SHP77 (cell line): ENCODE measurements at places on chromosomes 3 and 15.

DNA sequence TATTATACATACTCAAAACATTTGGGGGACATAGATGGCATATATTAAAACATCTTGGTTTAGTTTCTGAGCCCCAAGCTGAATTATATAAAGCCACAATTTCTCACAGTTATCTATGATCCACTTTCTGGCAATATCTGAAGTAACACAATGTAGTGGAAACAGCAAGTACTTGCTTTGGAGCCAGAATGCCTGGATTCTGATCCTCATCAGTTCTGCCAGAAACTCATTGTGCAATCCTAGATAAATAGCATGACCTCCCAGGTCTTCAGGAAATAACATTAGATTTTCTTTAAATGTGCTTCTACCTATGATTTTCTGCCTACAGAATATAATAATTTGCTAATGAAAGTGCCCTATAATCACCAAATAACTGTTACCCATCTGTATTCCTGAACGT, 544.9 kb downstream of the NAALADL2 start:
- DNase-seq, result no peak

- DNase-seq, result peak; percentile 26
Measured at GRCh38 chr3:176741664-176742047, 455.6 kb downstream of the TBL1XR1 start.

GRCh38 chr3:128624526-128625138, 26.0 kb downstream of the RPN1 start:
- DNase-seq, result no peak

- no peak for DNase-seq
Measured at GRCh38 chr3:190617185-190617584, 103.3 kb downstream of the IL1RAP start.

DNA sequence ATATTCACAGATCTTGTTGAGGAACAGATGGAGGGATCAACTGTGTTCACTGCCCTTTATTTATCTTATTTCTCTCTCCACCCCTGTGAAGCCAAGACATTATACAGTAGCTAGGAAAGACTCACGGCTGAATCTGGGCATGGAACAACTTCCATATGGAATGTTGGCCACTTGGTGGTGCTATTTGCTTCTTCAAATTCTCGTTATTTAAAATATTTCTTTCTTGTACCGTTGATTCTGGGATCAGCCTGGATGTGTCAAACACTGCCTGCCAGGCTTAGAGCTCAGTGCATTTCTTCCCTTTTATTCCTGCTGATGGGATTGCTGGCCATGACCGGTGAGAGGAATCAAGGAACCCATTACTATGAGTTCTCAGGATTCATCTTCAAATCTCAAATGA, 17.5 kb upstream of the GASK1A start:
- DNase-seq, result peak; percentile 52

DNA sequence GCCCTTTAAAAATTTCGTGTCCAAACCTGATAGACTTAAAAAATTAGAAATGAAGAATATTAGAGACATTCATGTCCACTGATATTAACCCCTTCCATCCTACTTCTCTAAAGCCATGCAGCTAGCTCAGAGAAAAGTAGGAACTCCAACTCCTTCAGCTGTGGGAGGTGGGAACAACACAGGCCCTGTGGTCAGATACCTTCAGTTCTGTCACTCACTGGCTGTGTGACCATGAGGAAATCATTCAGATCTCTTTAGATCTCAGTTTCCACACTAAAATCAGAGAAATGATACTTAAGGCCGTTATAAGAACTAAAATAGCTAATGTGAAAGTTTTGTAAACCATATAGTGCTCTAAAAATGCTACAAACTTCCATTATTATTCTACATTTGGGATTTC, 209.8 kb downstream of the TNIK start:
- DNase-seq, result no peak

GRCh38 chr3:56795097-56795828, 6.5 kb downstream of the ARHGEF3 start:
- no peak for DNase-seq

- no peak for DNase-seq
Measured at GRCh38 chr3:44993471-44994205, 17.6 kb downstream of the EXOSC7 start.

GRCh38 chr15:60005352-60006202, 1.5 kb downstream of the FOXB1 start:
- DNase-seq, result no peak
